ENCODE measurements at places on chromosomes 4 and X.

DNA sequence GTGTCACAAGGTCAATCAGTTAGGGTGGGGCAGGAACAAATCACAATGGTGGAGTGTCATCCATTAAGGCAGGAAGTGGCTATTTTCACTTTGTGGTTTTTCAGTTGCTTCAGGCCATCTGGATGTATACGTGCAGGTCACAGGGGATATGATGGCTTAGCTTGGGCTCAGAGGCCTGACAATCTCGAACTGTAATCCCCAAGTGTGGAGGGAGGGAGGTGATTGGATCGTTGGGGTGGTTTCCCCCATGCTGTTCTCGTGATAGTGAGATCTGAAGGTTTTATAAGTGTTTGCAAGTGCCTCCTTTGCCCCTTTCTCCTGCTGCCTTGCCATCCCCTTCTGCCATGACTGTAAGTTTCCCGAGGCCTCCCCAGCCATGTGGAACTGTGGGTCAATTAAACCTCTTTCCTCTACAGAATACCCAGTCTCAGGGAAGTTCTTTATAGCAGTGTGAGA is 36.7 kb upstream of the STS start:
- DNase-seq: no peak

DNA sequence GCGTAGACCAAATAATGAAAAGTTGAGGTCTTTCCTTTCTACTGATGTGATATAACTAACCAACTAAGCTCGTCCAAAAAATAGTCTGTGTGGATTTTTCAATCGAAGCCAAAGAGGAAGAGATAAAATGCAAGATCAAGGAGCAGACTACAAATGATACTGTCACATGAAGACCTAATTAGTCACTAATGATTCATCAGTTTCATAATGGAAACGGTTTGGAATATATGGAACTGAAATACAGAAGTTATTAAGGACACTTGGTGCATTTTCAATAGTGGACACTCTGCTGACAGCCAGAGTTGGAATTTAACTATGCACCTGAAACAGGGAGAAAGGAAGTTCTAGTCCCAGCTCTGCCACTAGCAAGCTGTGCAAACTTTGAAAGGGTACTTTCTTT is 119.8 kb downstream of the GUCY2F start:
- DNase-seq: no peak

DNA sequence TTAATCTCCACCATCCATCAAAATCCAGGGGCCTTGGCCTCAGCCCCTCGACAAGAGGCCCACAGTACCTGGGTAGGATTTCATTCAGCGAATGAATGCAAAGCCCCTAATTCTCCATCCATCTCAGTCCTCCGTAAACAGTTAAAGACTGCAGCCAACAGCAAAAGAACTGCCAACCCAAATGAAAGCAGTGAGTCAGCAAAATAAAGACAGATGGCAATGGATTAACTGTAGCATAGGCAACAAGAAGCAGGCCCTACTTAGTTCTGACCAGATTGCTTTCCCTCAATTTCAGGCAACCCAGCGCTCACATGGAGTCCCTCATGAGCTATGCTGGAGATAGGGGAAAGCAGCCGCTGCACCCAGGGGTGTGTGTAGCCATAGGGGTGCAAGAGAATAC is 21.4 kb downstream of the PLAC1 start:
- DNase-seq: no peak

DNA sequence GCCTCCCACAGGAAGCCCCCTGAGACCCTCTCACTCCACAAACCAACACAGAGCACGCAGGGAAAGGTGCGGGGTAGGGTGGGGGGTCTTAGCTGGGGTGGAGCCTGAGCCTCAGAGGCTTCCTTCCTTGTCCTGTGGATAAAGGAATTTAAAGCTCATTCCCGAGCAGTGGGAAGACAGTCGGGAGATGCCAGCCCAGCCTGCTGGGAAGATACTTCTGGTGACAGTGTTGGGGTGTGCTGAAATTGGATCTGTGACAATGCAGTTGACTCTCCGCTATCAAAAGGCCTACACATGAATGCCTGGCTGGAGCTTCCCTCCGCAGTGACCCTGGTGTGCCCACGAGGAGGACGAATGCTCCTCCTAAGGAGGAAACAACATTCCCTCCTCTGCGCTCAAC is 45.5 kb downstream of the JAKMIP1 start:
- DNase-seq: no peak
